ENCODE measurements at places on chromosomes 2 and 18.

- DNase-seq, result no peak
These were observed 23.8 kb upstream of the SLC35G4 start for GRCh38 chr18:11585596-11585995.

DNA sequence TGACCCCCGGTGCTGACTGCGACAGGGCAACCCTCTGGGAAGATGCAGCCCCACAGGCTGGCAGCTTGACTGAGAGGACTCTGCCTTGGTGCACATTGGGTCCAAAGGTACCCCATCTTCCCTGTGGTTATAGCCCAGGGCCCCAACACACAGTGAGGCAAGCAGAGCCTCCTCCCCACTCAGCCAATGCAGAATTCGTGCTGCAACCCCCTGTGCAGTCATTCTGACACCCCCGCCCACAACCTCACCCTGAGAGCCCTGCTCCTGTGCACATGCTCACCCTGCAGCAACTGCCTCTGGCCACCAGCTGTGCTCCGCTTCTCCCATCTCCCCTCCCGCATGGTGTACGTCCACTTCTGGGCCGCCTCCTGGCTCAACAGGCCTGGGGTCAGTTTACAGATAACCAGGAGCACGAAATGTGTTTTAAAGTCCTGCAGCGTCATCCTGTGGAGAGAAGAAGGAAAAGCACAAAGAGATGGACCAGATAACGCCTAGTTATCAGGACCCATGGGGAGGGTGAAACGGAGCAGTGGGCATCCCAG, 24.4 kb downstream of the CAPN14 start:
- no peak for DNase-seq

DNA sequence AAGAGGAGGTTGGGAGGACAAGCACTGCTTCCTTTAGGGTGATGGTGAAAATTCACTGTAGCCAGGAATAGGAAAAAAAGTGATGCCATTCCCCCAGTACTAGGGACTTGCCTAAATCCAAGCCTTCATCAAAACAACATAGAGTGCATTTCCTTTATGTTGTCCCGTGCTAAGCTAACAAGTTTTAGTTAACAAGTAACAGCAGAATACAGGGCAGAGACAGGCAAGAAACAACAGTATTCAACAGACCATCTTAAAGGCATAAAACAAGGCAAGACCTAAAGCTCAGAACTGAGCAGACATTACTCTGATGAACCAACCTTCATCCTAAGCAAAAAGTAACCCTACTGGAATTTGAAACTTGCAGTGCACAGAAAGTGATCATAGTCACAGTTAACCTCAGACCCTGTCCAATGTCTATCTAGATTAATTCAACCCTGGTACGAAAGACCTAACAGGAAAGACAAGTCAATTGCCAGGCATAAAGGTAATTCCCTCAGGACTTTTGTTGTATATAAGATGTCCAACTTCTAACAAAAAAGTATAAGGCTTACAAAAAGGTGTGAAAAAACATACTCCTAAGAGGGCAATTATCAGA, 34.4 kb upstream of the GALNT1 start:
- no peak for DNase-seq

- no peak for DNase-seq
These were observed 39.6 kb downstream of the EMX1 start for GRCh38 chr2:72956936-72957335.

DNA sequence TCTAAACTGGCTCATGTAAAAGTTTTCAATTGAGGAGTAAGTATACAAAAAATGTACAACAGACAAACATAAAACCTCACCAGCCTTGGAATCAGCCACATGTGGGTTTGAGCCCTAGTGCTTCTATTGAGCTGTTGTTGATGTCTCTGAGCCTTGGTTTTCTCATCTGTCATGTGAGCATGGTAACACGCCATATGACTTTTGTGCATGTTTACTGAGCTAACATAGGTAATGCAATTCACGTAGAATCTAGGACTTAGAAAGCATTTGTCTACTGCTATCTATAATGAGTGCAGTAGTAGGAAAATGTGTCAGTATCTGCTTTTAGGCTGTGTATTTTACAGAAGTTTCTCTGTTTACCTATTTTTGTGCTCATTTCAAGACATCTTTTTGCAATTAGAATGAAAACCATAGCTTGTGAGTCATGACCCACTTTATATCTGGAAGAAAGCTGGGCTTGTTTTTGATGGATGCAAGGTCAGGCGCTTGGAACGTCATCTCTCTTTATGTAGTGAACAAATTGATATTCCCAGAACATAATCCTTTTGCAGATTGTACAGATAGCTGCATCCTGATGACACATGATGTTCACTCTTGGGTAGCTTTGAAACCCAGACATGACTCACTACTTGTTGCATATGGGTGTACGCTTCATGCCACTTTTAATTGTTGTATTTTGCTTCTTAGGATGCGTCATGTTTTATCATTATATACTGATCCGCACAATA, 94.3 kb downstream of the RNF144A start:
- DNase-seq, result no peak

DNA sequence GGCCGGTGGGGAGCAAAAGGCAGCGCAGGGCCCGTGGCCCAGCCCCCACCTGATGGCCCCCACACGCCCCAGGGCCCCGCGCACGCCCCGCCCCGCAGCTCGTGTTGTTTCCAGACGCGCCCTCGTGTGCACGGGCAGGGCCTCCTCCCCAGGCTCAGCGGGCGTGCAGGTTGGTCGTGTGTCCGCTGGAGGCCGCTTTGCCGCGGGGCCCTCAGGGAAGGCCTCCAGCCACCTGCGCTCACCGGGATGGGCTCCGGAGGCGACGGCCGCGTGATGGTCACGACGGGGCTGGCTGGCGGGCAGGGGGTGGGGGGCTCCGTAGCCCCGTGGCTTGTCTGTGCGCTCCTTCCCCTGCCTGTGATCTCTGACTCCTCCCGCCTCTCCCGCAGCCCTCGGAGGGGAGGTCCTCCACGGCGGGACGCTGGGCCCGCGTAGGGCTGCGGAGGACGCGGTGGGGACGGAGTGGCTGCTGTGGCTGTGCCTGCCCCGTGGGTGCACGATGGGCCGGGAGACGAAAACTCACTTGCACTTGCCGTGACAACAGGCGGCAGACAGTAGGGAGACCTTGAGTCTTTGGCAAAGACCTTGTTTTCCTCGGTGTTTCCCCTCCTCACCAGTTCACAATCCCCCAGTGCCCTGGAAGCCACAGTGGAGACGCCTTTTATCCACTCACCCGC, 67.1 kb downstream of the RTP5 start:
- DNase-seq, result no peak

GRCh38 chr18:38460657-38461056, 895.1 kb upstream of the CELF4 start:
- no peak for DNase-seq

GRCh38 chr2:137939026-137939425, 25.2 kb upstream of the HNMT start:
- no peak for DNase-seq

GRCh38 chr18:35936951-35937350, 35.5 kb upstream of the RMP24 start:
- DNase-seq, result no peak

- no peak for DNase-seq
These were observed 124.9 kb downstream of the ARHGAP15 start for GRCh38 chr2:143254110-143254509.
